DMS 273 treated with DMSO at 0.1 percent for 48 hours (cell line): ENCODE measurements at places on chromosomes 12 and 14.

- DNase-seq, result no peak
Measured at GRCh38 chr12:131850856-131851559, 22.8 kb downstream of the MMP17 start.

- no peak for DNase-seq
Measured at GRCh38 chr12:52389313-52390207, 4.1 kb upstream of the KRT84 start.

GRCh38 chr12:18653465-18653864, 84.3 kb downstream of the PLCZ1 start:
- no peak for DNase-seq

DNA sequence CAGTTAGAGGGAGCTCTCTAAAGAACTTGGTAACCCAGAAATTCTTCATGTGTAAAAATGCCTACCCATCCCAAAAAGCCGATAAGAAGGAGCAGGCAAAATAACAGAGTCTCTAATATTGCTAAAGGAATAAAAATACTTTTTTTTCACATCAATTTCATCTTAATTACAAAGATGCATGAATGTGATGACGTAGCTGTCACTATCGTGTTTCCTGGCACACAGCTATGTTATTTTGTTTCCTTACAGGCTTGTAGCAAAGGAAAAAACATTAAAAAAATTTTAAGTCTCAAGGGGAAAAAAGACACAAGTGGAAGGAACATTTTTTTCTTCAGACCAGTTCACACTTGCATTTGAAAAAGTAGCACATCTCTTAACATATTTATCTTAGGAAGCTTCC, 10.3 kb upstream of the LGALS3 start:
- DNase-seq, result no peak
